AG09319 (cell line): ENCODE measurements at places on chromosomes 12 and 14.

DNA sequence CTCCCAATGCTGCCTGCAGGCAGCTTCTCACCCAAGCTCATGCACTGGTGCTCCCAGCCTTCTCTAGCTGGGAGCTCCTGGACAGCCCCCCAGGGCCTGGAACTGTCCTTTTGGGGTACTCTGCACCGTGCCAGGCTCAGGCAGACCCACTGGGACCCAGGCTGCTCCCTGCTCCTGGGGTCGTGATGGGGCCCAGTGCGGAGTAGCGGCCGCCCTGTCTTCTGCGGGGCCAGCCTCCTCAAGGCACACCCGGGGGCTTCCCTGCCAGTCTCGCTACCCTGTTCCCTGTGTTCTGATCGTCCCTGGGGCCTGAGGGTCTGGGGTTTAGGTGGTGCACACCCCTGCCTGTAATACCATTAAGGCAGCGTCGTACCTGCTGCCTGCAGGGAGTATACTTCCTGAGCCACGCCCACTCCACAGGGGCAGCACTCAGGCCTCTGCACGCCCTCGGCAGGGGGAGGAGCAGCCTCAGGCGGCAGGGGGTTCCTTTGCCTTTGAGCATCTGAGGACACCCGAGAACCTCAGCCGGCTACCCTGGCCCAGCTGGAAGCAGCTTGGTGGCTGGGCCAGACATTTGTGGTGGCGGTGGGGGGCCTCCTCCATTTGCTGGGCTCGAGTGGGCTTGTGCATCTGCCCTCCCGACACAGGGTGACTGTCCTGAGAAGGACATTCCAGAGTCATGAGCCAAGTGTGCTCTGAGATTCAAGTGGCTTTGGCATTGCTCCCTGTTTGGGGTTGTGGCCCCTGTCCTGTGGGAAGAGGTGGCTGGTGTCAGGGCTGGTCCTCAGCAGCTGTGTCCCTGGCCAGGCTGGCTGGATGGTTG, 9.2 kb upstream of the CRIP2 start:
- no peak for DNase-seq

DNA sequence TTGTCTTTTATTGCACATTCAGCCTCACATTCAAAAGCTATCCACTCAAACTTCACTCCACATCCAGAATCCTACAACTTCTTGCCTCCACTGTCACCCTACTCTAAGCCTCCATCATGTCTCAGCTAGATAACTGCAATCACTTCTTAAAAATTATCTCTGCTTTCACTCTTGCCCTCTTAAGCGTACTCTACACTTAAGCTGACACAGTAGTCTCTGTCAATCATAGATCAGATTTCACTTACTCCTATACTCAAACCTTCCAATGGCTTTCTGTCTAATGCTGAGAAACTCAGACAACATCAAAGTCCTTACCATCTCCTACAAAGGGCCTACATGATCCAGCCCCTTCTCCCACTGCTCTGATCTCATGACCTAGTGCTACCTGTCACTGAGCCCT, 304.1 kb downstream of the ITPR2 start:
- no peak for DNase-seq

- DNase-seq = no peak
These were observed 12.3 kb downstream of the ZFP36L1 start for GRCh38 chr14:68780358-68781160.

DNA sequence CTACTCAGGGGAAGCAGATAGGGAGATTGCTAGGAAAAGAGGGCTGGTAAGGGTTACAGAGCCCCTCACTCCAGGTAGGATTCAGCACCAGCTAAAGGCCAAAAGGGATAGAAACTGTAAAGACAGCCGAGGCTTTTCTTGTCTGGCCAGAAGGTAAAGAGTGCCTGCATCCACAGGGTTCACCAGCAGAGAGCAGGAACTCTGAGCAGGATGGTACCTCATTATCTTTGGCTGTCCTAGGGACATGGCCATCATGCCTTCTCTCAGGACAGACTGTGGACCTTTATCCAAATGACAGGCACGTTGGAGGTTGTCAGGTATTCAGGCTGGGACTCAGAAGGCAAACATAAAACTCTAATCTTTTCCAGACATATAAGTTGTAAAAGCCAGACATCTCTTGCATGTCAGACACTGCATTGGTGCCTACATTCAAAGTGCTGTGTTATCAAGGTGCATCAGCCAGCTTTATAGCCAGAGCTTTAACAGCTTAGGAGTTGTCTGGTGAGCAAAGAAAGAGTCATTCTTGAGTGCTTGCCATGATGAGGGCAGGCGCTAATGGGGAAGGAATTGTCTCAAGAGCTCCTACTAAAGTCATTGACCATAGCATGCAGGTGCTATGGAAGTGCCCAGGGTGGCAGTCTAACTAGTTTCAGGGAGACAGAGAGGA, 89.5 kb downstream of the PELI2 start:
- DNase-seq = no peak

- DNase-seq = no peak
These were observed 70.6 kb downstream of the TMEM132C start for GRCh38 chr12:128337431-128338170.

DNA sequence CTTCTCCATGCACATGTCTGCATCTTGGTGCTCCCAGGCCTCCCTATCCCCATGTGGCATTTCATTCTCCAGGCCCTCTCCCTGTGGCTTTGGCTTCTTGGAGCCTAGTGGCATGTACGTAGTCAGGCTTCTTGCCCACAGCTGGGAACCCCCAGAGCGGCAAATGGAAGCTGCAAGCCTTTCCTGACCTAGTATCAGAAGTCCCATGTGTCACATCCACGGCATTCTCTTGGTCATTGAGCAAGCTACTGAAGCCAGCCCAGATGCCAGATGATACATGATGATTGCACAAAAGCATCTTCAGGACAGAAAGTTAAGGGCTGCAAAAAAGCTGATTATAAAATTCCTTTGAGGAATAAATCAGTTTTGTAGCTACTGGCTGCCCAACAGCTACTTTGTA, 154.9 kb downstream of the PELI2 start:
- peak; percentile 15 for DNase-seq

DNA sequence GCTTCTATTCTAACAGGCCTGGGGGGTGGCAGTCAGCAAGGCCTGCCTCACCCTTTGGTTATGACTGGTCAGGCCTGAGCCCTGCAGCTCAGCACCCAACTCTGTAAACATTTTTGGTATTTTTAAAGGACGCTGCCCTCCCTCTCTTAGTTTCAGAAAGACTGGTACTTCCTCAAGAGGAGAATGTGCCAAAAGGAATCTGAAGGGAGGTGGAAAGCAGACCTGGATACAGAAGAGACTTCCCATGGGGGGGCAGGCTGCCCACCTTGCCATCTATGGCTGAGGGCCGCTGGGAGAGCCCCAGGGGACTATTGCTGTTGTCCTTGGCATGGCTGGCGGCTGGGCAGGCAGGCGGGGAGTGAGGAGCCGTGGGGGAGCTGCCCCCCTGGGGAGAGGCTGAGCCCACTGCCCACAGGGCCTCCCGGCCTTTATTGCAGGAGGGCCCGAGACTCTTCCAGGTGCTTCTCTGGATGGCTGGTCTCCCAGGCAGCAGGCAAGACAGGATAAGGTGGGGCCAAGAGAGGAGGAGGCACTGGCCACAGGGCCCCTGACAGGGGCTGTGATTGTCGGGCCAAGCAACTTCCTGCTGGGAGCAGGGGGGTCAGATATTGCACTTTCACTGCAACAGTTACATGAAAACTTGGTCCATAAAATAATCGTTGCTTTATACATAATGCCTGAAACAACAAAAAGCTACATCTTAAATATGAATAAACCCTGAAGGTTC, 3.5 kb downstream of the ARL6IP4 start:
- DNase-seq = no peak

DNA sequence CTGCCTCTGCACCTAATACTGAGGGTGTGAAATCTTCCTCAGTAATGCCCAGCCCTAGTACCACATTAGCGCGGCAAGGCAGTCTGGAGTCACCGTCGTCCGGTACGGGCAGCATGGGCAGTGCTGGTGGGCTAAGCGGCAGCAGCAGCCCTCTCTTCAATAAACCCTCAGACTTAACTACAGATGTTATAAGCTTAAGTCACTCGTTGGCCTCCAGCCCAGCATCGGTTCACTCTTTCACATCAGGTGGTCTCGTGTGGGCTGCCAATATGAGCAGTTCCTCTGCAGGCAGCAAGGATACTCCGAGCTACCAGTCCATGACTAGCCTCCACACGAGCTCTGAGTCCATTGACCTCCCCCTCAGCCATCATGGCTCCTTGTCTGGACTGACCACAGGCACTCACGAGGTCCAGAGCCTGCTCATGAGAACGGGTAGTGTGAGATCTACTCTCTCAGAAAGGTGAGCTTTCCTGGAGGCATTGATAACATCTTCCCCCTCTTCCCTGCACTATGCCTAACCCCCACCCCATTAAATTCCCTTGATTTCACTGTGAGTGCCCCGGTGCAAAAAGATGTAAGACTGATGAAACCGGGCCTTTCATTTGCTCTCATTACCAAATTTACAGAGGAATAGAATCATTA, 291.4 kb downstream of the NAV3 start:
- DNase-seq = no peak

- DNase-seq = no peak
These were observed 458 bp downstream of the SSPN start for GRCh38 chr12:26195641-26196420.

GRCh38 chr12:95582230-95583058, 31.2 kb upstream of the USP44 start:
- DNase-seq = no peak

DNA sequence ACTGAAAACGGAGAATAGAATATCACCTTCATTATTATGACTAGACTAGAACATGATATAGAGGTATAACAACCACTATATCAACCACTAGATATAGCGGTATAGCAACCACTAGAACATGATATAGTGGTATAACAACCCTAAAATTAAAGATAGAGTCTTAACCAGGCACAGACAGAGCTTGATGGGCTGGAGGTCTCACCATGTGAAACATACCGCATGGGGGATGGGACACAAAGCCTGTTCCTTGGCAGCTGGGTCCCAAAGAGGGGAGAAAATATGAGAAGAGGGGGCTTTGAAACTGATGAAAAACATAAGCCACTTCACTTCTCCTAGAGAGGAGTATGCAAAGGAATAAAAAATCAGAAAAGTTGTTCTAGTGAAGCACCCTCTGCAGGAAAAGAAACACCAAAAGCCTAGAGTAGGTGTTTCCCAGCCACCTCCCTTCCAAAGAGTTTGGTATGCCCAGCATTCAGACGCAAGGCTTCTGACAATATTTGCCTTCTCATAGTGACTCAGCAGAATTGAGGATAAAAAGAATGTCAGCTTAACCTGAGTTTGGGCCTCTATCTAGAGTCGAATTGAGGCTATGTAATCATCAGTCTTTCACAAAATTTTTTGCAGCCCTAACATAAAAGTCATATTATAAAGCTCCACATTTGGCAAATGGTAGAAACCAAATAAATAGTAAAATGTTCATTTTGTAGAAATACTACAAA, 316.4 kb downstream of the NOVA1 start:
- peak; percentile 63 for DNase-seq

- no peak for DNase-seq
These were observed 282.1 kb upstream of the GRIP1 start for GRCh38 chr12:66960704-66961690.

DNA sequence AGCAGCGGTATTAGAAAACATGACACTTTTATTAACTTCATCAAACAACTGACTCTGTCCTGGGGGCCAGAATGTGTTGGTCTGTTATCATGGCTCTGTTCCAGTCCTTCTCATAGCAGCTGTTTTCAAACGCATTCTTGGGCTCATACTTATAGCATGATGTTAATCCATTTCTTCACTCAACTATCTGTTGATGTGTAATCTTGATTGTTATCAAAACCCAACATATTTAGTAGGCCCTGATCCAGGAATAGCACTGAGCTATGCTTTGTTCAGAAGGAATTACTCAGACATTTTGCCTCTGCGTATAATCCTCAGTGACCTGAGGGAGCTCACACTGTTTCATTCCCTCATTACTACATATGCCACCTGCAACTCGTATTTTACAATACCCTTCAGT, 315.9 kb downstream of the BMP4 start:
- DNase-seq = no peak

- no peak for DNase-seq
These were observed 769.5 kb upstream of the NOVA1 start for GRCh38 chr14:27367345-27367744.

GRCh38 chr12:177980-178828, 35.8 kb downstream of the SLC6A12 start:
- no peak for DNase-seq

GRCh38 chr12:71691504-71692129, 5.7 kb downstream of the TMEM19 start:
- DNase-seq = no peak

DNA sequence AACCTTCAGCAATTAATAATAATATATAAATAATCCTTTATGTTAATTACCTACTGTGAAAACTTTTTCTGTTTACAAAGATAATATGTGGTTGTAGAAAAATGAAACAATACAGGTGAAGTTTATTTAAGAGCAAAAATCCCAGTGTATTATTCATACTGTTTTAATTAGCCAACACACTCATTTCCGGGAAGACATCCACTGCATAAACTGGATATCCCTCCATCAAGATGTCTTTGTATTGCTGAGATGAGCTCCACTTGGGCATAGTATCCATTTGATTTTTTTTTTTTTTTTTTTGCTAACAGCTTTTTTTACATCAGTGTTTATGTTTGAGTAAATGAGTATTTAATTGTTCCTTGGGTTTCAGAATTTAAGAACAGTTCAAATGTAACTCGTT, 13.7 kb upstream of the DERA start:
- DNase-seq = no peak

DNA sequence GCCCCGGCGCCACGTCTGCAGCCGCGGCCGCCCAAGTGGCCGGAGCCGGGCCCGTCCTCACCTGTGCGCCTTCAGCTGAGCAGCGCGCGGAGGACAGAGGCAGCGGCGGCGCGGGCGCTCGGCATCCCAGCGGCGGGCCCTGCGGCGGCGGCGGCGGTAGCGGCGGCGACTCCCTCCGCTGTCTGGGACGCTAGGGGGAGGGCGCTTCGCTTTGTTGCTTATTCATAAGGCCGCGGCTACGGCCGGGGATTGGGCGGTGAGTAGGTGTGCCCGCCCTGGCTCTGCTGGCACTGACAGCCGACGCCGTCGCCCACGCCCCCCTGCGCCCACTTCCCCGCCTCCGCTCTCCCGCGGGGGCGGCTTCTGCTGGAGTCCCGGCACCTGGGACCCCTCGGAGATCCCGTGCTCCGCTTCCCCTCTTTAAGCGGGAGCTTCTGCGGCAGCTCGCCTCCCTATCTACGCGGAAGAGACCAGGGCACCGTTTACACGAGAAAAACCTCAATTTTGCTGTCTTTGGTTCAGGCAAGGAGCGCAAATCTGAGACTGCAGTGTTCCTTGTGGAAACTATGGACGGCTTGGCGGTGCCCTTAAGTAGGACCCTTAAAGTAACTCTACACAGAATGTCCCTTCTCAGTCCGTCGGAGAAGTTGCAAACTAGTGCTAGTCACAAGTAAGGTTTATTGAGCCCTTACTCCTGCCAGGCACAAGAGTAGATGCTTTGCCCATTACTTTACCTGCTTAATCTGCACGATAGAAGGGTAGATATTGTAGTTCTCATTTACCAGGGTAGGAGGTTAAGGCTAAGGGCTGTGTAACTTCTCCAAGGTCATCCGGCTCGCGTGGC, at the start of gene ARMH4:
ARMH4 (minus strand) TSS at position 200 of the 844 bp plus-strand sequence. CDS start 12,855 bp downstream, outside the sequence.
- peak; percentile 32 for DNase-seq

DNA sequence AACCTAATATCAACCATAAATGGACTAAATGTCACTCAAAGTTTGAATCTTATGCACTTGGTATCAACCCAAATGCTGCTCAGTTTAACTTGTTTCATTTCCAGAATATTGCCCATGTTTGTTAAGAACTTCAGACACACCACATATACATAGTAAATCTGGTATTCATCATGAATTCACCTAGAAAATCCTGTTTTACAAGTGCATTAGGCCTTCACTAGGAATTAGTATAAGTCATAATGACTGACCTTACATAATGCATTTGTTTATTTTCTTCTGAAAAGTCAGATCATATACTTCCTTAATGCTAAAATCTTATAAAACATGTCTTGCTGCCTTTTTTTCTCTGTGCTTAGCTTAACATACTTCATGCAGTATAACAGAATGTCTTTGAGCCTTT, 66.1 kb downstream of the ABCD2 start:
- no peak for DNase-seq
